Pancreas (tissue), 10 donors: ENCODE measurements at places on chromosomes 16 and 17. TPM values are rescaled to one million over a fixed set of nuclear protein-coding genes. Genes with fewer than 3 reads are reported as not detected.
A peak's percentile ranks its signal among the peaks of the same experiment; 100 is the strongest.

DNA sequence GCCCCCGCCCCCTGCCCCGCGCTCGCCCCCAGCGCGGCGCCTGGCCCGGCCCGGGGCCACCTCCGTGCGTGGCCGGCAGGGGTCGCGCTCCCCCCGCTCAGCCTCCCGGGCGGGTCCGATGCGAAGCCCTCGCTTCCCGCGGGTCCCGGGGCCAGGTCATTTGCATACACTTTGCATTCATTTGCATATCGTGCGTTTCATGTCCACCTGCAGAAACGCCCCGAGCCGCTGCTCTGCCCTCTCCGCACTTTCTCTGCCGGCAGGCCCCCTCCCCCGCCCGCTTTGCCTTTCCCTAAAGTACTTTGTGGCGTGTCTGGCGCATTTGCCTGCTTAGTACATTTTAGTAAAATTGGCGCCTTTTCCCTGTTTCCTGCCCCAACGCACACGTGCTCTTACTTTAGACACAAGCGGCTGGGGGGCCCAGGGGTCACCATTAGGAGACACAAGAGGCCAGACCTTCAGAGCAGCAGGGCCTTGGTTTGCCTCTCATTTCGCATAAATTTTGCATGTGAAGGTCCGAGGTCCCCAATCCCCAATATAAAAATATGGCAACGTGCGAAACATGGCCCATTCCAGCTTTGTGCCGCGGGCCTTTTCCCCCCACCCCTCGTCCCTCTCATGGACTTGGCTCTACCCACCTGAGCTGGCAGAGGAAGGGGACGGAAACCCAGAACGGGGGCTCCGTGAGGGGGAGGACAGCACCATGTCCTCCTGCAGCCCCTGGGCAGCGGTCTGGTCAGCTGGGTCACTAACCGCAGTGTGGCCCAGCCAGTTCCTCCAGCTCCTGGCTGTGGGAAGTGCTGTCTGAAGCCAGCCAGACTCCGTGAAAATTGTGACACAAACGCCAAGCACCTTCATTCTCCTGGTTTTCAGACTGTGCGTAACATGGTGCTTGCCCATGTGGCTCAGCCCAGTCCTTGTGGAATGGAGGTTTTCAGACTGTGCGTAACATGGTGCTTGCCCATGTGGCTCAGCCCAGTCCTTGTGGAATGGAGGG is 34.8 kb downstream of the CBFA2T3 start:
- H3K27me3 ChIP-seq = no peaks in the 10 kb centered on the region
- no peaks in the 10 kb centered on the region for H3K4me1 ChIP-seq
- no peak overlapping the region for H3K4me3 ChIP-seq
- H3K36me3 ChIP-seq = no peaks in the 10 kb centered on the region
- peak; percentile 35 for DNase-seq
- no peak overlapping the region for H3K27ac ChIP-seq

- H3K4me3 ChIP-seq = no peak overlapping the region
- H3K36me3 ChIP-seq = no peaks in the 10 kb centered on the region
- no peaks in the 10 kb centered on the region for H3K27me3 ChIP-seq
- peaks cover 9% of the 10 kb centered on the region for H3K4me1 ChIP-seq
- H3K27ac ChIP-seq = no peak overlapping the region
- DNase-seq = no peak
Measured at GRCh38 chr16:75621170-75621477, 2.0 kb downstream of the ADAT1 start.

- no peak overlapping the region for H3K27ac ChIP-seq
- no peak for DNase-seq
- H3K4me3 ChIP-seq = no peak overlapping the region
Measured at GRCh38 chr16:69595127-69596036, 29.6 kb downstream of the NFAT5 start.

Gene CAMTA2
- 18.5 TPM for total RNA-seq

- peaks cover 4% of the 10 kb centered on the region for H3K27me3 ChIP-seq
- H3K4me1 ChIP-seq = no peaks in the 10 kb centered on the region
- no peak overlapping the region for H3K27ac ChIP-seq
- H3K4me3 ChIP-seq = no peak overlapping the region
- no peak for DNase-seq
Measured at GRCh38 chr17:79137789-79138165, 63.2 kb downstream of the ENGASE start.

- DNase-seq = no peak
- H3K4me1 ChIP-seq = no peaks in the 10 kb centered on the region
- H3K4me3 ChIP-seq = no peak overlapping the region
Measured at GRCh38 chr17:68352041-68352440, 60.7 kb downstream of the ARSG start.
